ENCODE measurements at places on chromosomes 11 and 22. TPM values are rescaled to one million over a fixed set of nuclear protein-coding genes. Genes with fewer than 3 reads are reported as not detected.

The KIRREL3 gene
- total RNA-seq = not detected

The SAA1 gene
- total RNA-seq = 29.1 TPM

The GP1BB gene
- total RNA-seq = not detected

The TRIOBP gene
- total RNA-seq = 24.6 TPM

The YPEL1 gene
- 13.4 TPM for total RNA-seq

The CHRM4 gene
- not detected for total RNA-seq

The DEPDC7 gene
- 1.5 TPM for total RNA-seq

The ESRRA gene
- 128 TPM for total RNA-seq

The C22orf31 gene
- not detected for total RNA-seq

The PRSS23 gene
- total RNA-seq = 14.4 TPM

The KCTD14 gene
- total RNA-seq = 0.18 TPM

The AQP11 gene
- 0.53 TPM for total RNA-seq

The PYGM gene
- total RNA-seq = 2,203 TPM

The PGAP2 gene
- total RNA-seq = 9.4 TPM

The CCDC116 gene
- total RNA-seq = 0.17 TPM

The FLRT1 gene
- 0.08 TPM for total RNA-seq

The GGT1 gene
- total RNA-seq = 2.6 TPM

The KIF18A gene
- 0.46 TPM for total RNA-seq

The RTCB gene
- total RNA-seq = 49.9 TPM

The GLYATL1 gene
- not detected for total RNA-seq

The APOL4 gene
- total RNA-seq = 3.9 TPM

The PARVB gene
- total RNA-seq = 172 TPM

The OSBP2 gene
- total RNA-seq = 2.5 TPM

The ARHGAP20 gene
- total RNA-seq = 1.2 TPM

The OR2D2 gene
- total RNA-seq = not detected

The POGLUT3 gene
- total RNA-seq = 7.4 TPM

The VPS26B gene
- 21.7 TPM for total RNA-seq

The CASP5 gene
- not detected for total RNA-seq

The EPS8L2 gene
- 1.9 TPM for total RNA-seq

The OR8D1 gene
- total RNA-seq = not detected

The ISX gene
- not detected for total RNA-seq

The AP5B1 gene
- 8.8 TPM for total RNA-seq

The HEPHL1 gene
- not detected for total RNA-seq

The PNPLA3 gene
- 0.38 TPM for total RNA-seq

All from psoas muscle (tissue), 8 donors.